ENCODE measurements at places on chromosomes 6 and 20.

- no peak for DNase-seq
These were observed 238.5 kb downstream of the TBX18 start for GRCh38 chr6:84525907-84526306.

GRCh38 chr6:160005861-160006540, 37.1 kb downstream of the IGF2R start:
- peak; percentile 85 for DNase-seq

- no peak for DNase-seq
These were observed 90.7 kb downstream of the KHDC1L start for GRCh38 chr6:73134588-73134987.

DNA sequence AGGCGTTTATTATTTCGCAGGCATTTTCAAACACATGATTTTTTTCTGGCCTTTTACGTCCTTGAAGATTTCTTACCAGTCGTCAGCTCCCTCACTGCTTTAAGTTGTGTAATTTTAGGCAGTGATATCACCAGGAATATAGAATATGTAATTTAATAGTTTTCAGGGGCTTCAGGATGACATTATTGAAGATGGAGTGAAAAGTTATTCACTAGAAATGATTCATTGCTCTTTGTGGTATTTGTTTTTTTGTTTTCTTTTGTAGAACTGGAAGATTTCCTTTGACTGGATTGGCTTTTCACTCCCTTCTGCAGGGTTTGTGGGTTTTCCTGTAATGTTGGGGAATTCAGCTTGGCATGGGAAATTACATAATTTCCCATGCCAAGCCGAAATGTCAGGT, 2.0 kb downstream of the LRRC1 start:
- DNase-seq: no peak

DNA sequence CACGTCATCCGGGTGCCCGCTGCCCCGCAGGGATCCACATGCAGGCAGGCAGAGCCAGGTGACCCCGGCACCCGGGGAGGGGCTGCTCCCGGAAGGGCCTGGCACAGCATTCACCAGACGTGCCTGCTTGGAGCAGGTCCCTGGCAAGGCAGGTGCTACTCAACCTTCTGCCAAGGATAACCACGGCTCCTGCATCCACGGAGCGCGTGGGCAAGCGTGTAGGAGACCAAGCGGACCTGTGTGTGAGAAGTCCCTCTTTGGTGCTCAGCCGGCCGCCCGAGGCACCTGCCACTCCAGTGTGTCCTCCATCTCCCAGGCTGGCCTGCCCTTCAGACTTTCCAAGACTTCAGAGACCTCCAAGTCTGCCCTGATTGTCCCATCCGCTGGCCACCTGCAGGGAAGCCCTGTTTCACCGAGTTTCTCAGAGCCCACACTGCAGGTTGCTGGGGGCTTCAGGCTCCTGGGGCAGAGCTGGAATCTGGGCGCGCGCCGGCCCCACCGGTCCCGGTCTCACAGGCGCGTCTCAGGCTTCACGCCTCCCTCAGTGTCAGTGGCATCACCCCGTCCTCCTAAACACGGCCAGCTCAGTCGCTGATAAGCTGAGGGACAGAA, 124.3 kb downstream of the DLL1 start:
- DNase-seq: no peak

- DNase-seq: no peak
These were observed 77.7 kb downstream of the TMEM170B start for GRCh38 chr6:11615214-11615602.

- DNase-seq: no peak
These were observed 1.4 kb downstream of the ZNF184 start for GRCh38 chr6:27471365-27472115.

DNA sequence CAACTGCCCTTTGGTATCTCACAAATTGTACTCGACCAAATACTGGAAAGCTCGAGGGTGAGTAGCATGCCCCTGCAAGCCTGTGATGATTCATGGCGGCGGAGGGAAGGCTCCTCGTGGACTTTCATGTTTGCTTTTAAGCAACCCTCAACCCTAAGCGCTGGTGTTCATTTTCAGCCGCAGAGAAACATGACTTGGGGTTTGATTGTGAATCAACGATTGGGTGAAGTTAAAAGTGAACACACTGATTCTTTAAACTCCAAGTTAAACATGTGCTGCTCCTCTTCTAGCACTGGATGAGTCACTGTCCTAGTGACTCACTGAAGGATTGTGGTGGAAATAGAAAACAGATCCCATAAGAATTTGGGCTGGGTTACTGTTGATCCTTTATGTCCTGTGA, 8.3 kb downstream of the CD109 start:
- DNase-seq: no peak

GRCh38 chr6:6840831-6841291, 252.3 kb downstream of the LY86 start:
- no peak for DNase-seq

DNA sequence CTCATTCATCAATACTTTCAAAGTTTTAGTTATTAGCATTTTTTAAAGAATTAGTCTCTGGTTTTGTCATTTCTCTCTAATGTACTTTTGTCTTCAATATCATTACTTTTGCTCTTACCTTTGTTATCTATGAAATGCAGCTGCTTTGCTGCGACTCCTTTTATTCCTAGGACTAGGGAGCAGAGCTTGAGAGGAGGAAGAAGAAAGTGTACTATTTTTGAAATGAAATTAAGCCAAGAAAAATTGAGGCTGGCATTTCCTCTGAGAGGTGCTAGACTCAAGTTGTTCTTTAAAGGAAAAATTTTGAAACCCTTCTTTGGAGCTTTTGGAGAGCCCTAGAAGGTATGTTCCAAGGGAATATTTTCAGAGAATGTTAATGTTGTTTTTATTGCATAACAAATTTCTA, 48.3 kb upstream of the MRAP2 start:
- DNase-seq: no peak

- DNase-seq: no peak
These were observed 489.5 kb upstream of the JARID2 start for GRCh38 chr6:14756340-14756739.

GRCh38 chr6:132505158-132505557, 7.8 kb downstream of the STX7 start:
- DNase-seq: no peak

DNA sequence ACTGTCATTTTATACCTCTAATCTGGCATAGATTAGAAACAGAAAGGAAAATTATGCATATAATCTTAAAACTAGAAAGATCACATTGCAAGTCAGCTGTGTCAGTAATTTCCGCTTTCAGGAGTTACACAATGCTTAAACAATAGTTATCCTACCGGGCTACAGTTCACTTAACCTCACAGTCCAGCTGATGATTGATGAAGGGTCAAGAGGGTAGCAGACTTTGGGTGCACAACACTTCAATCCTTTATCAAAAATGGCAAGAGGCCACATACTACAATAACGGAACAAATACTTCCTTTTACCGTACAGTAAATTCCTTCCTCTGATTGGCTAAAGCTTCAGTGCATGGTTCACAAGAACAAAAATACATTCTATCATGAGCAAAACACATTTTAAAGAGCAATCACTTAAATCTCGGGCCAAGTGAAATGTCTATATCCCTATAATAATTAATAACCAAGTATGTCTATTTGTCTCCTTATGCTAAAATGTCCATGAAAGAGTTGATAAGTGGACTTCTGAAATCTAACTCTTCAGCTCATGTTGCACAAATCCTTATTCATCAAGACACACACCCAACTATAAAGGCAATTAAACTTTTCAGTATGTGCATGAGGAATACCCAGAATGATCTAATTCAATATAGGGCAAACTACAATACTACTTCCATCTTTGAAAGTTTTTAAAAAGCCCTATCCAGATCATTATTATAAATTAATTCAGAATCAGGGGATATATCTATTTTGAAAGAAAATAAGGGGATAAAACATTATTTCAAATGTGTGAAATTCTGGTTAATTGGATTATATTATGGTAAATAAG, 76.8 kb downstream of the HIVEP2 start:
- DNase-seq: no peak

GRCh38 chr6:35629876-35630378, 58.8 kb downstream of the FKBP5 start:
- no peak for DNase-seq

DNA sequence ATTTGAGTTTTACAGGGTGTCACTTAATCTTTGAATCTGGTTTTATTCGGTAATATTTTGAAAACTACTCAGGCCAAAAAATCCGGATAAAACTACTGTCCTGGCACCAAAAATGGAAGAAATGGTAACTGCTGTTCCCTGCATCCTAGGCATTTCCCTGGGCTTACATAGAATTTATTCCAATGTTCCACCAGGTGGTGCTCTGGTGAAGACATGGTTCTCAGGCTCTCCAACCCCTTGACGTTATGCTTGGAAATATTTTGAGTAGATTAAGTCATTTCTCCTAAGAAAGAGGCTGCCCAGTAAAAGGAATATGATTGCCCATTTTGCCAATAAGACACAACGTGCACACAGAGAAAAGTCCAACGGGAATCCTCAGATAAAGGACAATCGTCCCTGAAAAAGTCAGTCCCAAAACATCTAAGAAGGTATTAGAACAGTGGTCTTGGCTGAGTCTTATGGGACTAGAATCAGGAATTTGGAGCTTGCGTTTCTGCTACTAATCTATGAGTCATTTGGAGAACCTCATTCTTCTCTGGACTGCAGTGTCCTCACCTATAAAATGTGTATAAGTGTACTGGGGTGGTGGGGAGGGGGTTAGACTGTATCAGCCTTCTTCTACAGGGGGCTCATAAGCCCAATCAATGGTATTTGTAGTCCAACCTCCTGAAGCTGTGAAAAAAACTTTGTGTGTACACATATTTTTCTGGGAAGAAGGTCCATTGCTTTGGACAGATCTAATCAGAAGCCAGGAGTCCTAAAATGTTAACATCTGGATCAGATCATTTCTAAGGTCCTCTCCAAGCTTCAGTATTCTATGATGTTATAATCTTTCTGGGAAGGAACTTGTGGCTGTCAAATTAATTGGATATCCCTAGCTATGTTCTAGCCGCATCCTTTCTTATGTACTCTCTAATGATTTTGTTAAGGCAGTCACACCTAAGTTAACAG, 131.0 kb upstream of the BMP2 start:
- no peak for DNase-seq
